Dermis blood vessel endothelial cell (primary cell): ENCODE measurements at places on chromosomes 5 and 9. TPM values are rescaled to one million over a fixed set of nuclear protein-coding genes. Genes with fewer than 3 reads are reported as not detected.

PDCD1LG2 gene
- 3.4 and 4.4 TPM in 2 replicates for total RNA-seq

ZNF883 gene
- 0.60 and 0.68 TPM in 2 replicates for total RNA-seq

MARCOL gene
- not detected in 2 replicates for total RNA-seq

EFNA5 gene
- 36.1 and 77.0 TPM in 2 replicates for total RNA-seq

CBY3 gene
- not detected in 2 replicates for total RNA-seq

EPB41L4A gene
- 33.5 and 48.5 TPM in 2 replicates for total RNA-seq

PCDH12 gene
- 48.2 and 60.9 TPM in 2 replicates for total RNA-seq

BARX1 gene
- not detected in 2 replicates for total RNA-seq

BBLN gene
- 47.4 and 77.1 TPM in 2 replicates for total RNA-seq

TICAM2 gene
- total RNA-seq, result 0.17 and 0.93 TPM in 2 replicates

ZBED3 gene
- 3.6 and 6.1 TPM in 2 replicates for total RNA-seq

ADAM19 gene
- 30.0 and 43.7 TPM in 2 replicates for total RNA-seq

CYLC2 gene
- not detected in 2 replicates for total RNA-seq

KIF12 gene
- total RNA-seq, result 0.14 and 0.17 TPM in 2 replicates

OBP2B gene
- not detected in 2 replicates for total RNA-seq
